ENCODE measurements at places on chromosomes 11 and 22.

- no peak for DNase-seq
These were observed 281.7 kb upstream of the MTNR1B start for GRCh38 chr11:92687724-92688123.

GRCh38 chr11:113345978-113346377 is 31.6 kb downstream of the TTC12 start:
- no peak for DNase-seq

DNA sequence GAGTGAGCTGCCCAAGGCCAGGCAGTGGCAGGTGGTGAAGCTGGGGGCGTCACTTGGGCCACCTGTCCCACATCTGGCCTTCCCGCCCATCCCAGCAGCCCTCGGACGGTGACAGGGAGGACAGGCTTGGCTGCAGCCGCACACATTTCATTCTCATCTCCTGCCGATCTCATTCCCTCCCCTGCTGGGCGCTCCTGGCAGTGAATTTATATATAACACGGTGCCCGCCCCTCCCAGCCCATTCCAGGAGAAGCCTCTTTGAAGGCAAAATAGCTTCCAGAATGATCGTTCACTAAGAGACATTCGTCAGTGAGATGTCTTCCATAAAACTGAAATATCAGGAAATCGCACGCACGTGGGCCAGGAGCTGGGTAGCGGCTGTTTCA is 861.3 kb downstream of the TBC1D22A start:
- no peak for DNase-seq

- DNase-seq: no peak
These were observed 89.2 kb downstream of the PLEKHA7 start for GRCh38 chr11:16924826-16925560.

DNA sequence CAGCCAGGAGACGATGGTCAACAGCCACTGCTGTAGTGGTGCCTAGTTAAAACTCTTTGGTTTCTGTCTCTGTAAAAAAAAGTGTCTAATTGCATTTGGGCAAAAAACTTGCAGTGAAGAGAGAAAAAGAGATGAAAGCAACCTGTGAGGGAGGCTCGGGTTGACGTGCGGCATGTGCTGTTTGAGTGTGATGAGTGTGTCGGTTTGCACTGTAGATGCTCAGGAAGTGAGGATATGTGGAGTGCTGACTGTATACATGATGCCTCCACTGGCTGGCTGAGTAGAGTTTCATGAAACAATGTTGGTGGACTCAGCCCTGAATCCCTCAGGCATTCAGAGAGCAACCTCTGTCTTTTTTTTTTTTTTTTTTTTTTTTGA is 4.3 kb upstream of the DGCR6L start:
- DNase-seq: peak; percentile 70

- DNase-seq: no peak
These were observed 1293.2 kb downstream of the BRD1 start for GRCh38 chr22:48534395-48534958.

Data from CD4-positive, alpha-beta T cell treated with Interleukin-6 for 4 hours (primary cell).